Central memory CD8-positive, alpha-beta T cell (primary cell): ENCODE measurements at places on chromosomes 1 and 21.
A peak's percentile ranks its signal among the peaks of the same experiment; 100 is the strongest.

DNA sequence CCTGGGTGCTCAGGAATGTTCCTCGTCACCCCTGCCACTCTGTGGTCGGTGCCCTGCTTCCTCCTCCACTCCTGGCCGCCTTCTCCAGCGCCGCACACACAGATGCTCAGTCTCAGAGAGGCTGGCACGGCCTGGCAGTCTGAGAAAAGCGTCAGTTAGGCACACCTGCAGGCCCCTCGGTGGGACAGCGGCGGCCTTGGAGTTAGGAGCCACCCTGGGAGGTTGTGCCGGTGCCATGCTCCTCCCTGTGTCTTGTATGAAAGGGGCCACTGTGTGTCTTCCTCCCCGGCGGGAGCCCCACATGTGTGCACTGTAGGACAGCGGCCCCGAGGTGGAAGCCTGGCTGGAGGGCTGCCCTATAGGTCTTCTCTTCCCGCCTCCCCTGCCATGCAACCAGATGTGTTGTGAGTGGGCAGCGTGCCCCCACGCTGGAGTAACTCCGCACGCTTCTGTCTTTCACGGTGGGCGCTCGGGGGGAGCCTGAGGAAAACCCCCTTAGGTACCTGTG, 145.2 kb downstream of the PGBD5 start:
- no peak overlapping the region for H3K27ac ChIP-seq
- peaks cover 15% of the 10 kb centered on the region for H3K36me3 ChIP-seq
- H3K27me3 ChIP-seq, result no peaks in the 10 kb centered on the region
- DNase-seq, result no peak

DNA sequence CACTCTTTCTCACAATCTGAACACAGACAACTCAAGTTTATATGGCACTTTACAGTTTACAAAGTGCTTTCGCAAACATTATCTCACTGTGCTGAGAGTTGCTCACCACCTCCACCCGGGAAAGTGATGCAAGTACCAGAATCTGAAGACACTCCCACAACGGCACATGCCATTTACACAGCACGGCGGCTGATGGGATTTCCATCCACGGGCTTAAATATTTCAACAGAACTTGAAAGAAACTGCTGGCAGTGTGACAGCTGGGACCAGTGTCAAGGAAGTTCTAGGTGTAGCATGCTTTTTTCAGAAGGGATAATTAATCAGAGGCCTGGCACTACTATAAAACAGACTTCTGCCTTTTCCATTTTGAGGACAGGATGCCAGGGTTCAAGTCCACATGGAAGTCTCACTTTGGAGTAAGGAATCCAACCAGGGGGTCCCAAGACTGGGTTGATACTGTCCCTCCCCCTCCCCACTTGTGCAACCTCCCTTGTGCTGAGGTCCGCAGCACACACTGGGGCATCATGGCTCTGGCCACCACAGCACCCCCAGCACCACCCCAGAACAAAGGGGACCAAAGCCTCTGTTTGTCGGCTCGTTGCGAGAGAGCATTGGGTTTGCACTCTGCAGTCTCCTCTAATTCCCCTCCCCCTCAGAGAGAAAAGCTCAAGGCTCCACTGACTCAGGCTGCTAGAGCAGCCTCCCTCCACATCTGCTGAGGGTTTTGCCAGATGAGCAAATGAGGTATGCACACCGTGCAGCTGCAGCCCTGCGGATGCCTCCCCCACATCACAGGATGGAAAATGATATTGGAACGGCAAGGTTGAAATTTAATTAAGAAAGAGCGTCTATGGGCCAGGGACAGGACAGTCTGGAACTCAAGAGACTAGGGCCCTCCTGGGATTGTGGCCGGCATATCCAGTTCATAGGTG, 154.9 kb downstream of the TGFBR3 start:
- DNase-seq, result no peak
- peak overlapping the region; percentile 60 for H3K27ac ChIP-seq
- peak overlapping the region; percentile 45 for H3K4me3 ChIP-seq

- H3K4me1 ChIP-seq, result no peaks in the 10 kb centered on the region
- H3K36me3 ChIP-seq, result no peaks in the 10 kb centered on the region
- H3K4me3 ChIP-seq, result no peak overlapping the region
- peaks cover 57% of the 10 kb centered on the region for H3K27me3 ChIP-seq
- DNase-seq, result no peak
These were observed 5.8 kb downstream of the OR6K3 start for GRCh38 chr1:158714754-158715153.

DNA sequence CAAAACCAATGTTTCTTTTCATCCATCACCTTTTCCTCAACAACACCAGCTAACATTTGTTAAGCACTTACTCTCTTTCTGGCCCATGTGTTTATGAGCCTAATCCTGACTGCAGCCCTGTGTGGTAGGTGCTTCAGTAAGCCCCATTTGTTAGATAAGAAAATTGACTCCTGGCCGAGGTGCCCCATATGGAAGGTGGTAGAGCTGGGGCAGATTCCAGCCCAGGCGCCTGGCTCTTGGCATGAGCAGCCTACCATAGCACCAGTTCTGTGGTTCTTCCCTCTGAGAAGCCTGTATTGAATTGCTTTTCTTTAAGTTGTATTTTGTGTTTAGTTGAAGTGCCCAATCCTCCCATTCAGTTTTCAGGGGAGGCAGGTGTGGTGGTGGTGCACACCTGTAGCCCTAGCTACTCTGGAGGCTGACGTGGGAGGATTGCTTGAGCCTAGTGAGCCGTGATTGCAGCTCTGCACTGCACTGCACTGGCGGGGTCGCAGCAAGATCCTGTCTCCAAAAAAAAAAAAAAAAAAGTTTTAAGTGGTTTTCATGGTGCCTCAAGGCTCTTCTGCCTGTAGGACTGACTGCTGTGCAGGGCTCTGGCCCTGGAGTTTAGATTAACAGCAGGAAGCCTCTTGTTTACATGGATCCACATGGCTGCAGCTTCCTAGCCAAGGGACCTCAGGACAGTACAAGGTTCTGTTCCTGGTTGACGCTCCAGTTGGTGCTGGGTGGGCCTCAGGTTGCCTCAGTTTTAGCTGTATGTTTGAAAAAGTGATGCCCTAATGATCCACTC, 125.9 kb downstream of the MRPS6 start:
- peaks cover 15% of the 10 kb centered on the region for H3K4me1 ChIP-seq
- no peaks in the 10 kb centered on the region for H3K27me3 ChIP-seq
- no peak for DNase-seq
- peak overlapping the region; percentile 9 for H3K27ac ChIP-seq

DNA sequence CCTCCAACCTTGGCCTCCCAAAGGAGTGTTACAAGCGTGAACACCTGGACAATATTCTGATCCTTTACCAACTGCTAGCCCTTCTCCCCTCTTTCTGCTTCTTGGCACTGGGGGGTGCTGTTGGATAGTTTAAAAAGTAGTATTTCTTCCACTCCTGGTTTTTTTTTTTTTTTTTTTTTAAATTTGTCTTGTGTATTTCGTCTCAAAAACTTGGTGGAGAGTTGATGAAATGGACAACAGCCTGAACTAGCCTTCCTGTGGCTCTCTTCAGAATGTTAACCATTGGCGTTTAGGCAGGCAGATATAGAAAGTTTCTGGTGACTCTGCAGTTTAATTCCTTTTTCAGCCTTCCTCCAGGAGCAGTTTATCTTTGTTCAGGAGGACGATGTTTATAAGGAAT, 69.7 kb upstream of the USP24 start:
- peaks cover 10% of the 10 kb centered on the region for H3K27me3 ChIP-seq
- no peak for DNase-seq
- H3K4me3 ChIP-seq, result no peak overlapping the region

- no peaks in the 10 kb centered on the region for H3K36me3 ChIP-seq
- no peaks in the 10 kb centered on the region for H3K27me3 ChIP-seq
- no peak overlapping the region for H3K27ac ChIP-seq
- H3K4me1 ChIP-seq, result no peaks in the 10 kb centered on the region
- H3K4me3 ChIP-seq, result no peak overlapping the region
These were observed 103.4 kb downstream of the PPIAL4G start for GRCh38 chr1:148379697-148380096.

DNA sequence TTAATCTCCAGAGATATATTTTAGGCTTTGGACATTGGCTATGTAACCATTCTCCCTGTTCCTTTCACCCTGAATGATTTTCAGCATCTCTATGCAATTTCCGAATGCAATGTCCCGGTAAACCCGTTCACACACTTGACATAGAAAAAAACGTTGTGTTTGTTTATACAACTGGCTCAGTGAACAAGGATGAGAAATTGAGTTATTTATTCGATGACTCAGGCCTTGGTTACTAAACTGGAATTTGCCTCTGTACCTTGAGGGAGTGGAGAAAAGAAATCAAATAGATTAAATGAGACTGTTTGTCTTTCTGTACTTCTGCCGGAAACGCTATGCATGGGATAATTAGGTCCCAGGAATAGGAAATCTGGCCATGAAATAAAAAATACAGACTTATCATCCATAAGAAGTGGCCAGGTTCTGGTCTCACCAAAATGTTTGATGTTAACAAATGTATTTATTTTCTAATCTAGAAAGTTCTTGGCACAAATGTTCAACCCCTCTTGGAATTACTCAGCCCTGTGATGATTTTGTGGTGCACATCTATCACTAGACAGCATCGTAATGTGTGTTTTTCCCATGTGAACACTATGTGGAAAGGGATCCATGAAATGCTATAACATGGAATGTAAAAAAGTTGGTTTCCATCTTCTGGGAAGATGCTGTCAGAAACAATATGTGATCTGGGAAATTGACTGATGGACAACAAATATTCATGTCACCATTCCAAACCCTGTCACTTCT, 253.9 kb downstream of the DUSP10 start:
- H3K27me3 ChIP-seq, result no peaks in the 10 kb centered on the region
- no peaks in the 10 kb centered on the region for H3K4me1 ChIP-seq
- H3K4me3 ChIP-seq, result no peak overlapping the region
- H3K27ac ChIP-seq, result no peak overlapping the region
- no peak for DNase-seq

DNA sequence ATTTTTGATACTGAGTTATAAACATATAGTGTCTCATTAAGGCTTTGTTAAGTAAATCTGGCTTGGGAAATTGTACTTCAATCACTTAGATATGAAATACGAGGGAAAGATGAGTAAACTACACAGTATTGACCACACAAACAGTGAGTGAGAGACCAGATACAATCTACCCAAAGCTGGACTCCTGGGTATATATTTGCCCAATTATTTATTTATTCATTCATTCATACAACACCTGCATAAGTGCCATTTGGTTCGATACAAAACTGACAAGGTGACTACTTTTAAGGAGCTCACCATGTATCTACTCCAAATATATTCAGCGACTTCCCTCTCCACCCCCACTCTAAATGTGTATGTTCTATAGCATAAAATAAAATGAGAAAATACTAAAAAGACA, 143.4 kb downstream of the TGFB2 start:
- H3K36me3 ChIP-seq, result no peaks in the 10 kb centered on the region
- H3K27me3 ChIP-seq, result no peaks in the 10 kb centered on the region
- H3K4me3 ChIP-seq, result no peak overlapping the region
- H3K4me1 ChIP-seq, result no peaks in the 10 kb centered on the region
- H3K27ac ChIP-seq, result no peak overlapping the region

- no peak overlapping the region for H3K4me3 ChIP-seq
- no peaks in the 10 kb centered on the region for H3K27me3 ChIP-seq
- peaks cover 2% of the 10 kb centered on the region for H3K36me3 ChIP-seq
- H3K27ac ChIP-seq, result no peak overlapping the region
- H3K4me1 ChIP-seq, result no peaks in the 10 kb centered on the region
These were observed 409.9 kb downstream of the HLX start for GRCh38 chr1:221289103-221289502.

GRCh38 chr1:224493269-224493668, 58.7 kb upstream of the WDR26 start:
- no peaks in the 10 kb centered on the region for H3K36me3 ChIP-seq
- H3K4me3 ChIP-seq, result no peak overlapping the region
- peaks cover 16% of the 10 kb centered on the region for H3K4me1 ChIP-seq
- no peak for DNase-seq
- H3K27ac ChIP-seq, result no peak overlapping the region
- H3K27me3 ChIP-seq, result no peaks in the 10 kb centered on the region

DNA sequence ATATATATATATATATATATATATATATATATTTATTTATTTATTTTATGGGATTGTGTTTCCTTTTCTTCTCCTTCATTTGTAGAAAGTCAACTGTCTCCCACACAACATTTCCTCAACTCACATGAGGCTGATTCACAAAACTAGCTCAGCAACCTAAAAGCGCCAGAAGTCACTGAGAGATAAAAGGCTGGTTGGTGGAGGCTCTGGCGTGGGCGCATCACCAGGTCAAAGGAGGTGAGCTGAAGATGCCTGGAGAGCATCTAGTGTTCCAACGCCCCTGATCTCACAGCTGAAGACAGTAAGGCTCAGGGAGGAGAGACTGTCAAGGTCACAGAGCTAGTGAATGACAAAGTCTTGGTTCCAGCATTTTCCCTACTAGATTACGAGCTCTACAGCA, 78.0 kb downstream of the HLCS start:
- no peak for DNase-seq
- H3K27me3 ChIP-seq, result no peaks in the 10 kb centered on the region
- H3K36me3 ChIP-seq, result no peaks in the 10 kb centered on the region
- no peak overlapping the region for H3K4me3 ChIP-seq
- no peak overlapping the region for H3K27ac ChIP-seq

DNA sequence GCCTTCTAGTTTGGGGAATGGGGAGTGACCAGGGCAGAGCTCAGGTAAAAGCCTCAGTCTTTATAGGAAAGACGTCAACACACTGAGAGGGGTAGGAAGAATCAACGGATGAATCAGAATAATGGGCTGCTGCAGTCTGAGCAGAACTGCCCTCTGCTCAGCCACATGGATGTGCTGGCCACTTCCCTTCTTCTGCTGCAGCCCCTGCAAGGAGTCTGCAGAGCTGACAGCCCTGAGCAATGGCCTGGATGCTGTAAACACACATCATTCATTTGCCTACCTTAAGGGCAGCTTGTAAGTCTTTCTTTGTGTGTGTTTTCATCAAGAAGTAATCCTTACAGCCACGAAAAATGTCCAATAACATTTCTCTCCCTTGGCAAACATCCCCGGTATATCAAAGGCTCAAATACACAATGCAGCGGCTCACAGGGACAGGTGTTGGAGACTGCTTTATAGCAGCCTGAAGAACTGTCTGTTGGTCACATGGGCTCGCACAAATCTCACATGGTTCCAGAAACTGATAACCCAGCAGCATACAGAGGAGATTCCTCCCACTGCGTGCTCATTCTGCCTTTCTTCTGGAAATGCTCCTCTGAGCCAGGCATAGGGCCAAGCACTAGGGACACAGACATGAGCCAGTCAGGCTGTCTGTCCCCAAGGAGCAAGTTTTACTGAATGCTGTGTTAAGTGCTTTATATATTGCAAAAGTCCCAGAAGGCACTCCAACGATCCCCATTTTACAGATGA, 110.1 kb downstream of the HMGB4 start:
- H3K36me3 ChIP-seq, result no peaks in the 10 kb centered on the region
- no peak overlapping the region for H3K4me3 ChIP-seq
- DNase-seq, result no peak
- peaks cover 53% of the 10 kb centered on the region for H3K27me3 ChIP-seq
- no peaks in the 10 kb centered on the region for H3K4me1 ChIP-seq

DNA sequence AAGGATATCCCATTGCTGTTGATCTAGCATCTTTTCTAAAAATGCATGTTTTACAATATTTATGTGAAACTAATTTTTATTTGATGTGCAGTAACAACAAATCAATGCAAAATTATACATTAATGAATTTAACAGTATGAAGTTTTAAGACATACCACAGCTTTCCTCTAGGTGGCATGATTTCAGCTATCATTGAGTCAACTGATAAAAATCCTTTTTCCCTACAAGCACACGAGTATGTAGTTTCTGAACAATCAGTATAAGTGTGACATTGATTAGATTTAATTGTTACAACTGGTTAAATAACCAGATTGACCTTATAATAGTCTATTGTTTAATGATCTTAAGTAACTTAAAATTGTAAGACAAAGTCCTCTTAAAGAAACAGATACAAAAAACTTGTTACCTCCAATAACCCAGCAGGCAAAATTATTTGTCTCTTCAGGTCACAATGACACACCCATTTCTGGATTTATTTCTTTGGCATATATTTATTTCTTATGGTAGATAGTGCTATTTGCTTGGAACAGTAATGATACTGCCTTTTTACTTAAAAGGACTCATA, 5.8 kb upstream of the TGFB2 start:
- H3K4me1 ChIP-seq, result no peaks in the 10 kb centered on the region
- DNase-seq, result no peak
- no peaks in the 10 kb centered on the region for H3K27me3 ChIP-seq
- H3K36me3 ChIP-seq, result no peaks in the 10 kb centered on the region
